Bronchial epithelial cell (primary cell): ENCODE measurements at places on chromosomes 1 and 21. TPM values are rescaled to one million over a fixed set of nuclear protein-coding genes. Genes with fewer than 3 reads are reported as not detected.

Gene GAS5
- total RNA-seq, result 955 and 2,584 TPM in 2 replicates

Gene GPR25
- total RNA-seq, result not detected in 2 replicates

Gene ZNF695
- total RNA-seq, result 0.53 and 0.90 TPM in 2 replicates

Gene SHISAL2A
- not detected in 2 replicates for total RNA-seq

Gene HAPLN2
- total RNA-seq, result under 0.01 TPM in 1 of 2 replicates, not detected in the other

Gene SPATA1
- total RNA-seq, result 0.26 and 0.38 TPM in 2 replicates

Gene AMY2A
- total RNA-seq, result not detected in 2 replicates

Gene INSRR
- not detected in 2 replicates for total RNA-seq

Gene KLHDC7A
- under 0.01 and 0.51 TPM in 2 replicates for total RNA-seq

Gene S100A8
- total RNA-seq, result 50.0 and 551 TPM in 2 replicates

Gene GJA9
- total RNA-seq, result 0.26 TPM in 1 of 2 replicates, not detected in the other

Gene TNFAIP8L2
- not detected in 2 replicates for total RNA-seq

Gene ANKRD34A
- total RNA-seq, result under 0.01 TPM in 2 replicates

Gene CELA2B
- not detected in 2 replicates for total RNA-seq

Gene GIPC2
- 0.38 and 1.1 TPM in 2 replicates for total RNA-seq

Gene CA6
- total RNA-seq, result not detected in 2 replicates
